Fibroblast of skin of right quadriceps (primary cell): ENCODE measurements at places on chromosomes 2 and 18.

- no peak for DNase-seq
These were observed 90.0 kb downstream of the COMMD1 start for GRCh38 chr2:61995515-61995914.

DNA sequence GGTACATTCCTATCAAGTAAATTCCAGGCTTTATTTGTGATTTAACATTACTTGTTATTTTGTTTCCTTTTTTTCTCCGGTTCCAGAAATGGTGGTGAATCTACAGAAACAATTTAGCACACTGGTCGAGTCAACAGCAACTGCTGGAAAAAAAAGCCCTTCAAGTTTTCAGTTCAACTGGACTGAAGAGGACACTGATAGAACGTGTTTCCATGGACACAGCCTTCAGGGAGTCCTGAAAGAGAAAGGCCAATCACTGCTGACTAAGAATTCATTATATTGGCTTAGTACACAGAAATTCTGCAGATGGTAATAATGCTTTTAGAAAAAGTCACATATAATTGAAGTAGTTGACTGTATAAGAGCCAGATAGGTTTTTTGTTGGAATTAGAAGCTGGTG is 32.0 kb upstream of the GRHL1 start:
- no peak for DNase-seq

DNA sequence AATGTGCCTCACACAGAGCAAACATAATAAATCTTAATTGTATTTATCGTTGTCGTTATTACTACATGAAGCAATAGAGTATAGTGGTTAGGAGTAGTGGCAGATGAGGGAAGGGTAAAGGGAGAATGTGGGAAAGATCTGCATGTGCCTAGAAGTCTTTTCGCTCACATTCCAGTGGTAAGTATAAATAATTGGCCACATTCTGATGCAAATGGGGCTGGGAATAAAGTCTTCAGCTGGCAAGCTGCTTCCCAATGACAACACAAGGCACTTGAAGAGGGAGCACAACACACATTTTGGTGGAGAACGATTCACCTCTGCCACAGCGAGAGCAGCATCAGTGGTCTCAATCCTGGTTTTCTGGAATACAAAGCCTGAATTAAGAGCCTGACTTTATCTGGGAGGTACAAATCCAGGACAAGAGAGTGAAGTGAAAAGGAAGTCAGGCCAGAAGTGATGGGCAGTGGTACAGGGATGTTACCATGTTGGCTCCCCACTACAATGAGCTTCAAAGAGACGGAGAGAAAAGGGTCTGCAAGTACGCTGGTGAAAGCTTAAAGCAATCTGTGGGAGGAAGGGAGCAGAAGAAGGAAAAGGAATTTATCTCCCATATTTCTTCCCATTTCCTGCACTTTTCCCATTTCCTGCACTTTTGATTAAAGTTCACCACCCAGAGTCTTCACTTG is 112.3 kb downstream of the ARHGAP15 start:
- DNase-seq = peak; percentile 13

- DNase-seq = no peak
These were observed 366.7 kb downstream of the LRATD1 start for GRCh38 chr2:14999114-14999661.

DNA sequence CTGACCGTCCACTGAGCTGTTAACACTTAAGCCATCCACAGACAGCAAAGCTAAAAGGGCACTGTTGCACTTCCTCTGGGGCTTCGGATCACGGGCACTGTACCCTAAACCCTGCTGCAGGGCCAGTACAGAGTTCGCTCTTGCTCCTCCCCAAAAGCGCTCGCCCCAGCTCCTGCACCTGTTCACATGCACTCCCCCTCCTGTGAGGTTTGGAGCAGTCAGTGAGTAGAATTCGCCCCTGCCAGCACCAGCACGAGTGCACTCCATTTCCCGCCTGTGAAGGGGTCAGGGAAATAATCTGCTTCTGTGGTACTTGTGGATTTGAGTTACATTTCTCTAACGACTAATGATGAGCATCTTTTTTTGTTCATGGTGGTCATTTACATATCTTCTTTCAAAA is 158.8 kb downstream of the PTPRM start:
- no peak for DNase-seq

DNA sequence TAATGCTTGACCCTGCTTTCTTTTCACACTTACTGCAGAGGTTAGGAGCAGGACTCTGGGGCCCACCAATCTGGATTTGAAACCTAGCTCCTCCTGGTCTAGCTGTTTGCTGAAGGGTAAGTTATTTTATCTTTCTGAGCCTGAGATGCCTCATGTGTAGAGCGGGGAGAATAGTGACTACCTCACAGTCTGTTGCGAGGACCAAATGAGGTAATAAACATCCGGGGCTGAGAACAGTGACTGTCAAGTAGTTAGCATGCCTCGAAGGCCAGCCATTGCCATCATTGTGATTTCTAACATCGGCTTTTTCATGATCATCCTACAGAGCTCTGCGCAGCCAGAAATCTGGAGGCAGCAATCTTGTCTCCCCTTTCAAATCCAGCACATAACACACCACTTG is 32.9 kb downstream of the PTPRM start:
- no peak for DNase-seq

GRCh38 chr2:63654959-63655358 is 66.2 kb downstream of the MDH1 start:
- peak; percentile 77 for DNase-seq

DNA sequence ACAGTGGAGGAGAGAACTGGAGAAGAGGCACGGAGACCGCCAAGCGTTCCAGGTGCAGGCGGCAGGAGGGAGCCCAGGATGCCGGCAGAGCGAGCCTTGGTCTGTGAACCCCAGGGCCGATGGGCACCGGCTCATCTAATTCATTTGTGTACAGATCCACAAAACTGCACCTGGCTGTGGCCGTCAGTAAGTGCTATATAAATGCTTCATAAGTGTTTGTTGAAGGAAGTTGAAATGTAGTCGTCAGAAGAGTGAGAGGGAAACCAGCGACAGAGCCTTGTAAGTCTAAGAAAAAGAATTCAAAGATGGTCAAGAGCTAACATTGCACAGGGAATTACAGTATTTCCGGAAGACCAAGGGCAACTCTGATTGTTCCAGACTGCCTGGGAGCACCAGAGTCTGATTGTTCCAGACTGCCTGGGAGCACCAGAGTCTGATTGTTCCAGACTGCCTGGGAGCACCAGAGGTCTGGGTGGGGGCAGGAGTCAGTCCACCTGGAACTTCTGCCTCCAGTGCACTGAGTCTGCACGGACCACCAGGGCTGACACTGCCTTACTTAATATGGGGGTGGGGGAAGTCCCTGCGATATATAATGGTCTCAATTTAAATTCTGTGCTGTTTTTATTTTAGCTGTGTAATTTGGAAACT is 112.3 kb downstream of the BCL2 start:
- DNase-seq = no peak

DNA sequence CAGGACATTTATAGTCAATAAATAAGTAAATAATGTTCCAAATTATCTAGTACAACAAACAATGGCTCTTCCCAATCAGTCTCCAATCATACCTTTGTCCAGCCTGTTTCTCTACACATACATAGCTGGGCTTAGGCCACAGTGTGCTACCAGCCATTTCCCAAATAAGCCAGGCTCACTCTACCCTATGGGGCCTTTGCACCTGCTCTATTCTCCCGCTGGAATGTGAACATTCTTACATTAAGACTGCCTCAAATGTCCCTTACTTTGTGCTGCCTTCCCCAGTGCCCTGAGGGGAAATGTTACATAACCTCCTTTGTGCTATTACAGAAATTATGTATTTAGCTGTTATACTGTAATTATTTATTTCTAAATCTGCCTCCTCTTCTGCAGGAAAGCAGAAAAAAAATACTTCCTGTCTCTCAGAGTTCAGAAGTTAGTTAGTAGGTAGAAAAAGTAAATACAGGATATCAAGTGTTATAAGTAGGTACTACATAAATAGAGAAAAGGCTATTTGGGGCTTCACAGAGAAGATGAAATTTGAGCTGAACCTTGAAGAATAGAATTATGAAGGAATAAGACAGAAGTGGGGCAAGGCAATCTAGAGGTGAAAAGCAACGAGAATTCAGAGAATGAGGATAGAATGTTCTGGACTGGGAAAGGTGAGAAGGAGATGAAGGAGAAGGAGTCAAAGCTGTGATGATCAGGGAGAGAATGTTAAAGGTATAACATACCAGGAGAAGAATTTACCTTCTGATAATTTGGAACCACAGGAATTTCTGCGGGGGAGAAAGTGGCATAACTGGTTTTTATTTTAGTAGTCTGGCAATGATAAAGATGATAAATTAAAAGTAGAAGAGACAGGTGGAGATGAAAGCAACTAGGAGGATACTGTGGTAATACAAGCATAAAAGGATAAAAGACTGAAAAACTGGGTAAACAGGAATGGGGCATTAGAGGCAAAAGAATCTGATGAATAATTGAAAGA is 37.0 kb downstream of the ROCK1 start:
- DNase-seq = no peak

DNA sequence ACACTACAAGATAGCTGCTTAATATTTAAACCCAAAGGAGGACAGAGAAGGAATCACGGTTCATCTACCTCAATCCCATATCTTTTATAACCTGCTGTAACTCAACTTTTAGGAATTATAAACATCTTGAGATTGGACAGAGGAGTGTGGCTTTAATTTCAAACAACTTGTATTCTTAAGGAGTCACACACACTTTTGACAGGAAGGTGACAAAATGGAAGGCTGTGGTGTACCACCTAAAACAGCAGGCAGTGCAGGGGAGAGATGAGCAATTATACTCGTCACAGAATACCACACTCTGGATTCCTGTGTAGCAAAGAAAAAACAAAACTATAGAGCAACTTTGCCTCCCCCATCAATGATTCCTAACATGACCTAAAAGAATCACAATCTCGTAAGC is 194.8 kb downstream of the ZEB2 start:
- peak; percentile 15 for DNase-seq

DNA sequence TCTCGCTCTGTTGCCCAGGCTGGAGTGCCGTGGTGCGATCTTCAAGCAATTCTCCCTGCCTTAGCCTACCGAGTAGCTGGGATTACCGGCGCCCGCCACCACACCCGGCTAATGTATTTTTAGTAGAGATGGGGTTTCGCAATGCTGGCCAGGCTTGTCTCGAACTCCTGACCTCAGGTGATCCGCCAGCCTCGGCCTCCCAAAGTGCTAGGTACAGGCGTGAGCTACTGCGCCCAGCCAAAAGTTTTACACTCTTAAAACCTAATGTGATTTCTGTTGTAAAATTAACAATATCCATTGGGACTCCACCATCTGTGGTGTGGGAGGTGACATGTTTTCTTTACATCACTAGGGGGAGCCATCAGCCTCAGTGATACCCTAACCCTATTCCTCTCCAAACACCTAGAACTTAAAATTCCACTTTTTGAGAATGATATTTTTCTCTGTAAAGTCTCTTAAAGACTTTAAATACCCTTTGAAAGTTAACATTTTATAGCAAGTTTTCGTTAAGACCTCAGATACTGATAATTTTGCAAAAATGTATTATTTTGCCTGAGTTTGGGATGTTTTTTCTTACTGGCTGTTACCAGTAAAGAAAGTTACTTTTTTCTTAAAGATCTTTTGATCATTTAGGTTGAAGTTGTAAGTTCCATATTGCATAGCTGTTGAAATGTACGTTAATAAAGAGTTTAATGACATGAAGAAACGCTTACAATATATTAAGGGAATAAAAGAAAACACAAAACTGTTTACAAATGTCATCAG is 11.6 kb upstream of the EIF2AK2 start:
- peak; percentile 37 for DNase-seq

GRCh38 chr2:219248845-219249202 is 3.5 kb downstream of the STK16 start:
- no peak for DNase-seq

- DNase-seq = no peak
These were observed 709 bp downstream of the PTPN2 start for GRCh38 chr18:12883372-12883683.

GRCh38 chr2:28821295-28821958 is 10.8 kb downstream of the SPDYA start:
- peak; percentile 41 for DNase-seq

DNA sequence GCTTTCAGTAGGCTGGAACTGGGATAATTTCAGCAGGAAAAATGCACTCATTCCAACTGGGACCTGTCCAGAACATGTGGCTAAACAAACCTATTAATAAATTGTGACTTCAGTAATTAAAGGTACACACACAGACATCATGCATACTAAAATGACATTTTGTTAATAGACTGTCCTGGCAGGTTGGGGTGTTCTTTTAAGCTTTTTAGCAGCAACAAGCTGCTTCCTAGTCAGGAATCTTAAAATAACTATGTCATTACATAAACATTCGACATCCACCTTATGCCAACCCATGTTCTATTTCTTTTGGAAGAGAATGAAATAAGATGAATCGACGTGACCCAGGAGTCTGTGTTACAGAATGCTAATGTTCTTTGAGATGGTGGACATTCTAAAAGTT is 435.7 kb downstream of the TXNL1 start:
- peak; percentile 5 for DNase-seq

GRCh38 chr2:11784747-11785610 is 38.5 kb downstream of the LPIN1 start:
- peak; percentile 49 for DNase-seq

DNA sequence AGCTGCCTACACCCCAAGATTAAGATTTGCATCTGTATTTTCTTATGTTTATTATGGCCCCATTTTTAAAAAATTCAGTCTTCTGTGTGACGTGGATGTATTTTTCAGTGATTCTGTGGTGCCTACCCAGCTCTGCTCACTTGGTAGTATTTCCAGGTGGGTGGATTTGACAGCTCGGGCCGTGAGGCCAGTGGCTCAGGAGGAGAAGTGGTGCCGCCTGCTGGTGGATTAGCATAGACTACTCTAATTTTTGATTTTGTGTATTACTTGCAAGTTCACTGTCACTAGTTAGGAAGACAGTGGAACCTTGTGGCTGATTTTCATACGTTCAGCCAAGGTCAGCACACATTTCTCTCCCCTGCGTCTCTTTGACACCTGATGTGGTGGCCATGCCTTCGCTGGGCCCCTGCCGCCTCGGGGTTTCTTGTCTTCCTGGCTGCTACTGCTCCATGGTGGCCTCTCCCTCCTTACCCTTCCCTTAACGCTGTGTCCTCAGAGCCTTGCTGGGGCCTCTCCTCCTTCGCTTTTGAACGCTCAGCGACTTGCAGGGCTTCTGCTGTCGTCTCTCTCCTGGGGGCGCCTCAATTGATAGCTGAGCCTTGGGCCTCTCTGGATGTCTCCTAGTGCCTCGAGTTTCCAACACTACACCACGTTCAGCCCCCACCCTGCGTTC is 89.4 kb downstream of the DGKD start:
- DNase-seq = peak; percentile 63

DNA sequence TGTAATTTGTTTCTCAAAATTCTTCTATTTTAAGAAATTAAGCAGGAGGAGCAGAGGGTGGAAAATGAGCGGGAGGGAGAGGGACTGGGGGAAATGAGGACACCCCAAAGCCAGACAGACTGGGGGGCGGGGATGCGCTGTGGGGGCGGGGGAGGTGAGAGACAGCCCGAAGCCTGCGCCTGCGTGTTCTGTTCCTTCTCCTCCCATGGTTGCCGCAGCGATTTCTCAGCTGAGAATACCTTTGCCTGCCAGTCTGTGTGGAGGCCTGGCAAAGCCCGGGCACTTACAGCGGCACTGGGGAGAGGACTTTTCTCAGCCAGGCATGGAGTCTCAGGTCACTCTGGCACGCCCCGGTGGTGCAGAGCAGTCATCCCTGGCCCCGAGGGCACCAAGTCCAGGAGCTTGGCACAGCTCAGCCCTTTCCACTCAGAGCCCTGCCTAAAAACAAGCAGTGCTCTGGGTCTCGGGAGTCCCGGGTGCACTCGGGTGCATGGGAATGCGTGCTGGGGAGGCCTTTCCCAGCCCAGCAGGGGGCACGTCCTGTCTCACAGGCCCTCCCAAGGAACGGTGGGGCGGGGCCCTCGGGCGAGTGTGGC is 289.3 kb upstream of the HS6ST1 start:
- DNase-seq = no peak

GRCh38 chr2:184921676-184922075 is 323.3 kb downstream of the ZNF804A start:
- DNase-seq = no peak
